Cortex of kidney (tissue), 1 donor: ENCODE measurements at places on chromosomes 12 and 14.

GRCh38 chr12:124952801-124953200 is 36.1 kb downstream of the DHX37 start:
- DNase-seq = no peak

DNA sequence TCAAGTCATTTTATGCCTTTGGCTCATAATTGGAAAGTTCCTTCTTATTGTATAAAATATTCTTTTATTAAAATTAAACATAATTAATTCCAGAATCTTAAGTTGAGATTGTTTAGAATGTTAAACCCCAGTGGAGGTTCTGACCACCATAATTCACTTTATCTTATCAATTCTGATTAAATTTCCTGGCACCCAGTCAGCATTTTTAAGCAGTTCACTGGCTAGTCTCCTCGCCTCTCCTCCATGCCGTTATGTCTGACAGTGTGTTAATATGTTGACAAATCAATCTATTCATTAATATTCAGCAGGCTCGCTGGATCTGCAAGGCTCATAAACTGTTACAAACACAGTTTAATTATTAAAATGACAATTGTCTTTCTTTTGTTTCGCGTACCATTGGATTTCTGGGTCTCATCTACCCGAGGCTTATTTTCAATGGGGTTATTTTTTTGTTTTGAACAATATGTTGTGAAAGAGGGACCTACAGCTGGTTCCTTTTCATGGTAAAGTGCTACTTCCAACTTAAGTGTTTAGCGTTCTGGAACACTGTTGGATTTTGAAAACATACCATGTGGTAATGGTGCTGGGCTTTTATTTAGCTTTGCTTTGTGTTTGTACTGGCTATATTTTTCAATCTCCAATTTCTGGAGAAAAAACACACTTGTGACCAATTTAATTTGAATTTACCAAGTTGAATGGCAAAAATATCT is 339.7 kb downstream of the PRKD1 start:
- DNase-seq = no peak

DNA sequence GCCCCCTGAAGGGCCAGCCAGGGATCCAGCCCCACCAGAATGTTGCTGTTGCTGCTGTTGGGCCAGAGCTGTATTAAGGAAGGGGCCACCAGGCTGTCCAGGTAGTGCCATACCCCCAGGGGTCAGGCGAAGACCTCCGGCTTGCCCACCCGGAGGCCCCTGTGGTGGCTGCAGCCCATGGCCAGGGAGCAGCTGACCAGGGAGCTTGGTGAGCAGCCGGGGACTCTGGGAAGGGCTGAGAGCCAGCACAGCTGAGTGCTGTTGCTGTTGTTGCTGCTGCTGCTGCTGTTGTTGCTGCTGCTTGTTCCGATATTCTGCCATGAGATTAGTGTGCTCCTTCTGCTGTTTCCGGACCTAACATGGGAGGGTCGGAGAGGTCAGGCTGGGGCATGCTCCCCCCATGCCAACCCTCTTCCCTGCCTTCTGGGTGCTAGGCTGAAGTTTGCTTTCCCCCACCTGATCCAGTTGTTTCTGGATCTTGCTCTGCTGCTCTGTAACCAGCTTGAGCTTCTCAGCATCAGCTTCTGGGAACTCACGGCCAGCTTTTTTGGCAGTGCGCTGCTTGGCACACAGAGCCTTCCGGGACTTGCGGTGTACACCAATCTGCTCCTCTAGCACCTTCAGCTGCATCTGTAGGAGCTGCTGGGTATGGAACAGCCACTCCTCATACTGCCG is 15.2 kb upstream of the PRKAG1 start:
- no peak for DNase-seq

DNA sequence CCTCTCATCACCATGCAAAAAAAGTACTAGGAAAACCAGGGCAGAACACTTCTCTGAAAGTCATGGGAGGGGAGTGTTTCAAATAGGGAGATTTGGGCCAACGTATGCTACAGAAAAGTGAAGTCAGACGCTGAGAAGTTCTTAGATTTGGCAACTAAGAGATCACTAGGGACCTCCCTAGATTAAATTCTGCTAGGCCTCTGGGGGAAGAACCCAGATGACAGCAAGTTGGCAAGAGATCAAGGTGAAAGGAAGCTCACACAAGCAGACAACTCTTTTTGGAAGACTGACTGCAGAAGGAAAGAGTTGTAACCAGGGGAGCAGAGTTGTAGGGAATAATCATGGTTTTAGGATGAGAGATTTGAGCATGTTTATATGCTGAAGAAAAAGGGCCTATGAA is 20.7 kb downstream of the IQSEC3 start:
- no peak for DNase-seq

DNA sequence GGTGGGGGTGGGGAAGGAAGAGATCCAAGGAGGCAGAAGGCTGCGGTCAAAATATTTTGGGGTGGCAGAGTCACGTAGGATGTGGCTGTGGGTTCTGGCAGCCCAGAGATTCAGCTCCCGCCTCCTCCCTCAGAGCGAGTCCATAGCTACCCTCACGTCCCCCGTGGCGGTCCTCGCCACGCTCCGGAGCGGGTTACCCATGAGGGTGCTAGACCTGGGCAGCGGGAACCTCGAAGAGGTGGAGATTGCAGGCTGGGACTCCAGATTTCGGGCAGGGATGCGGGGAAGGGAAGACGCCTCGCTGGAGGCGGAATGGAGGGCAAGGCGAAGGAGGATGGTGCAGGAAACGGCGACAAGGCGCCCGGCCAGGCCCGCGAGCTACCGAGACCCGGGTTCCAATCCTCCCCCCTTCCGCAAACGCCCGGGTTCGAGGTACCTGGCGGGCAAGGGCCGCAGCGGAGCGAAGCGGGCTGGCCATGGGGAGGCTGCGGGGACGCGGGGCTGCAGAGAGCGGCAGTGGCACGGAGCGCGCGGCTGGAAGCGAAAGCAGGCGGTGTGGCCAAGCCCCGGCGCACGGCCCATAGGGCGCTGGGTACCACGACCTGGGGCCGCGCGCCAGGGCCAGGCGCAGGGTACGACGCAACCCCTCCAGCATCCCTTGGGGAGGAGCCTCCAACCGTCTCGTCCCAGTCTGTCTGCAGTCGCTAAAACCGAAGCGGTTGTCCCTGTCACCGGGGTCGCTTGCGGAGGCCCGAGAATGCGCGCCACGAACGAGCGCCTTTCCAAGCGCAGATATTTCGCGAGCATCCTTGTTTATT is 46.2 kb downstream of the BCAT1 start:
- DNase-seq = no peak

DNA sequence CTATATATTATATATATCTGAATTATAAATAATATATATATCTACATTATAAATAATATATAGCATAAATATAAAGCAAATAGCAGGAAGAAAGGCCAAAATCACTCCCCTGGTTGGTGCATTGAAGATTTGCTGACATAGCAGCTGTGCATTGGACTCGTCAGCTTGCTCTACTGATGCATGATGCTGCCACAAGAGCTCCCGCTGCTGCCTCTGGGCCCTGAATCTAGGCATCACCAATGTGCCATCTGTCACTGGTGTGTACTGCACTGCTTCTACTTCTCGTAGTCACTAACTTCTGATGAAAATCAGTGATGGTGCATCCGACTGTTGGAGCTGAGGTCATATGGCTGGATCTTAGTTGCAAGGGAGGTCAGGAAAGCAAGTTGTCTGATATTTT is 205.0 kb downstream of the ADAMTS20 start:
- no peak for DNase-seq

DNA sequence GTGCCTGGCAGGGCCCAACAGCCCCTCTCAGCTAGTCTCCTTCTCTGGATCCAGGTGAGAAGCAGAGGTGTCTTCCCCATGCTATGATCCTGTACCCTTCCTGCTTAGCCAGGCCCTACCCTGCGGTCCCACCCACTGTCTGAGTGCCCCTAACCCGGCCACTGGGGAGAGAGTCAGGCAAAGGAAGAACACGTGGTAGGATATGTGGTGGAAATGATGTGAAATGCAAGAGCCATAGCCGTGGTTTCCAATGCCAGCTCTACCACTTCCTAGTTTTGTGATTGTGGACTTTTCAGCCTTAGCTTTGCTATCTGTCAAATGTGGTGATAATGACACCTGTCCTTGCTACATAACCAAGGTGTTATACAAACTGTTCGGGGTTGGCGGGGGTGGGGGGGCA is 15.8 kb downstream of the KRT2 start:
- no peak for DNase-seq

- no peak for DNase-seq
Observed at GRCh38 chr14:41570415-41571155, 36.1 kb upstream of the LRFN5 start.

GRCh38 chr12:76080729-76081415 is 3.6 kb downstream of the NAP1L1 start:
- no peak for DNase-seq

GRCh38 chr14:100765991-100766390 is 39.3 kb downstream of the DLK1 start:
- no peak for DNase-seq
